Type B pancreatic cell (in vitro differentiated cells): ENCODE measurements at places on chromosomes 7 and 10.

DNA sequence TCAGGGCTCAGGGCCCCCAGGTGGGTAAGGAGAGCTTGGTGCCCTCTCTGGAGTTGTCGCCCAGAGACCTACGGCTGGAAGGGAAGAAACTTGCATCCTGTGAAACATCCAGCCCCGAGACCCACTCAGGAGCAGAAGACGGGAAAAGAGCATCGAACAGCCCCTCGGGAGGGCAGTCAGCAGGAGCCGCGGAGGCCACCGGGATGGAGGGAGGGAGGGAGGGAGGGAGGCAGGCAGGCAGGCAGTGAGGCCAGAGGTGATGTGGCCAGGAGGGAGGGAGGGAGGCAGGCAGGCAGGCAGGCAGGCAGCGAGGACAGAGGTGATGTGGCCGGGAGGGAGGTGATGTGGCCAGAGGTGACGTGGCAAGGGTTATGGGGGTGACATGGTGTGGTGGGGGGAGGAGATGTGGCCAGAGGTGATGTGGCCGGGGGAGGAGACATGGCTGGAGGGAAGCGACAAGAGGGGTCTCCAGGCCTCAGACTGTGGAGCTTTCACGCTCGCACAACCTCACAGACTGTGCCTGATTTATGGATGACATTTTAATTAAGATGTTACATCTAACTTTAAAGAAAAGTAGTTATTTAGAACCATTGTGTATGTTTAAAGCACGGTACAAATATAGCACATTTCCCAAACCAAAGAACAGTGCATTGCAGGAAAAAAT lies 141.1 kb downstream of the DIP2C start:
- DNase-seq = no peak

DNA sequence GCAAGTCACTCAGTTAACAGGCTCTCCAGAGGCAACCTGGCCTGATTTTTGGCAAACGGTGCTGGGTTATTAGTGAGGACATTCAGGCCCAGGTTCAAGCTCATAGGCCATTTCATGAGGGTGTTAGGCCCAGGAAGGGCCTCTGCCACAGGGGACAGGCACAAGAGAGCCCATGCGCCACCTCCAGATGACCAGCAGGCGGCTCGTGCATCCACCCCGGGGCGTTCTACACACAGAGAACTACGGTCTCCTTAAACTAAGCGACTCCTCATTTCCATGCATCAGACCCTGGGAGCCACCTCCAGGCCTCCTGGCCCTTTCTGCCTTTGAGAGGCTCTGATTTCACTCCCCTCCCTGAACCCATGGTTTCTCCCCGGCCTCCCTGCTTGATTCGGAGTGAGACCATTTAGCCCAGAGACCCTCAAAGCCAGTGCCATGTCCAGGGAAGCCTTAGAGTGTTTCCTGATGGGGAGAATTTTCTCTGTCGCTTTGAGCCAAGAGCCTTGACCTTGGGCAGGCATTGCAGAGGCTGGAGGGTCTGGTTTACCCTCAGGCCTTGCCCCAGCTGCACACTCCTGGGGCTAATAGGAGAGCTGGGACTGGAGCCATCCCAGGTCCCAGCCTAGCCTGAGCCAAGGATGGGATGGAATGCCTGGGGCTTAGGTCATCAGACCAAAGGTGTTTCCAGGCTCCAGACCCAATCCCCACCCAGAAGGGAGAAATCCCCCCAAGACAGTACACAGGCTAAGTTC lies 188.0 kb downstream of the GRID1 start:
- DNase-seq = no peak

- no peak for DNase-seq
These were observed 100.2 kb downstream of the GNAT3 start for GRCh38 chr7:80411621-80412020.

GRCh38 chr10:20117471-20117870 lies 301.2 kb downstream of the PLXDC2 start:
- no peak for DNase-seq

DNA sequence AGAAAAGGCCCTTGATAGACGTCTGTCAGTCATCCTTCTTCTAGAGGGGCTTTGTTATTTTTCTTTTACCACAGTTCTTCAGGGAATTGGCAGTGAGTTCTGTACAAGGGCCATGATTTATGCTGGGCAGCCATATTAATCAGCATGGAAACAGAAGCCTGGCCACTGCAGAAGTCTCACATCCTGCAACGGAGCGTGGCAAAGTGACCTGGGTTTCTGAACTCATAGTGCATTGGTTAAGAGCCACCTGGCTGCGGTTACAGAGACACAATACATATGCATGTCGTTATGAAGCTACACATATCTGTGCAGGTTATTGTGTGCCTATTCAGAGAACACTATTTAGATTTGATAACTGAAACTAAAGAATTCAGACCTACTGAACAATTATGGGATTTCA lies 419.4 kb upstream of the CELF2 start:
- no peak for DNase-seq

DNA sequence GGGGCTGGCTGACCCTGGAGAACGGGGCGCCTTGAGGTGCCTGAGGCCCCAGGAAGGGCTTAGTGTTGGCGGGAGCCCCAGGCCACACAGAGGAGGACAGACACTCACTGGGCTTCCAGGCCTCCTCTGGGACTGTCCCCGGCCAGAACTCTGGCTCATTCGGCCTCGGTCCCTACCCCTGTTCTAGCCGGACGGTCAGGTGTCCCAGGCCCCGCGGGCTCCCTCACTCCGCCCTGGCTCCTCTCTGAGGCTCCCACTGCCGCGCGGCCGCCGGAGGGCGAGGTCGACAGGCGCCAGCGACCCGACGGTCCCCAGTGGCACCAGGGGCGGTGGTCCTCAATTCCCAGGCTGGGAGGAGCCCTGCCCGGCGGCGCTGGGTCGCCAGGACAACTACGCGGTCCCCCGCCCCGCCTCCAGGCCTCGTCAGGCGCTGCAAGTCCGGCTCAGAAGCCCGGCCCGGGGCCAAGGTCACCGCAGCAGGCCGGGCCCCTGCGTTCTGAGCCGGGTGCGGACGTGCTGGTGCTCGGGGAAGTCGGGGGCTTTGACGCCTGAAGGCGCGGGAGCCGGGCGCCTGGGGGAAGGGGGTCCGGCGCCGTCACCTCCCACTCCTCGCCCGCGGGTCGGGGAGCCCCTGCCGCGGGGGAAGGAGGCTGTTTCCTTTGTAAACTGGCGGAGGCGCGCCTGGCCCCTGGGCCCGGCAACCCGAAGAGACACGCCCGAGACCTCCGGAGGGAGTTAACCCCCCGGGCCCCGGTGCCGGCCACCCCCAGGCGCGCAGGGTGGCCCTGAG lies 1.1 kb upstream of the PWWP2B start:
- no peak for DNase-seq

- DNase-seq = no peak
These were observed 220.5 kb downstream of the LHFPL3 start for GRCh38 chr7:104548861-104549260.

DNA sequence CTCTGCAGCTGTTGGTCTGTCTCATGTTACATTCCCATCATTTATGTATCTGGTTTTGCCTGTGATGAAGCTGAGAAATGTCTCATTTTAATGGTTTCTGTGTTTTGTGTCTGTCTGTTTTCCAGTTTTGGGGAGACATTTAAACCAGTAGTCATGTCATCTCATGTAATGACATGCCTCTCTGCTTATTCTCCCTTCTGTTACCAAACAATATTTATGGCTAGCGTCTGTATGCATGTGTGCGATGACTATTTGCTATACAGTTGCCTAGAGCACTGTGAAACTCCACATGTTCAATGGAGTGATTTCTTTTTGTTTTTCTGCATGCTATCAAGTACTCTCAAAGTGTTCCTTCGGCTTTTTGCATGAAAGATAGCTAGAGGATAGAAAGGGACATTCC lies 132.0 kb downstream of the ST7 start:
- no peak for DNase-seq

DNA sequence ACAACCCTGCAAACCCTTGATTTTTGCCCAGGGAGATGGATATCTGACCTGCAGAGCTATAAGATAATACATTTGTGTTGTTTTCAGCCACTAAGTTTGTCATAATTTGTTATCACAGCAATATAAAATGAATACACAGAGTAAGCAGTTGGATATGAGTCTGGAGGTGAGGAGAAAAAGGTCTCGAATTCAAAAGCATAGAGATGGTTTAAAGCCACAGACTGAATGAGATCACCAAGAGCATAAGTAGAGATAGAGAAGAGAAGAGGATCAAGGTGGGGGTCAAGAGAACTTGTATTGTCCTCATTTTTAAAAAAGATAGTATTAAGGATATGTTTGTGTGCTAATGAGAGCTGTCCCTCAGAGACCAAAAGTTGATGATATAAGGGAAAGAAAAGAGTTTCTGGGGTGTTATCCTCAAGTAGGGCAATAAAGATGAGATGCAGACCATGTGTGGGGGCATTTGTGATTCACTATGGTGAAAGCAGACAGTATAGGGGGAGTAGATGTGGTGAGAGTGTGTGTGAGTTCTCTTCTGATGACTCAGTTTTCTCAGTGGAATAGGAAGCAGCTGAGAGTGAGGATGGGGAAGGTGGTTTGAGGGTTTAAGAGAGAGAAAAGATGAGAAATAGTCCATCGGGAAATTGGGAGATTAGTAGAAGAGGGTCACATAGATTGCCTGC lies 25.8 kb upstream of the PCGF5 start:
- DNase-seq = no peak

GRCh38 chr10:103095005-103095404 lies 98.1 kb downstream of the NT5C2 start:
- DNase-seq = no peak

- no peak for DNase-seq
These were observed 277.6 kb upstream of the IGFBP3 start for GRCh38 chr7:46198701-46199100.

DNA sequence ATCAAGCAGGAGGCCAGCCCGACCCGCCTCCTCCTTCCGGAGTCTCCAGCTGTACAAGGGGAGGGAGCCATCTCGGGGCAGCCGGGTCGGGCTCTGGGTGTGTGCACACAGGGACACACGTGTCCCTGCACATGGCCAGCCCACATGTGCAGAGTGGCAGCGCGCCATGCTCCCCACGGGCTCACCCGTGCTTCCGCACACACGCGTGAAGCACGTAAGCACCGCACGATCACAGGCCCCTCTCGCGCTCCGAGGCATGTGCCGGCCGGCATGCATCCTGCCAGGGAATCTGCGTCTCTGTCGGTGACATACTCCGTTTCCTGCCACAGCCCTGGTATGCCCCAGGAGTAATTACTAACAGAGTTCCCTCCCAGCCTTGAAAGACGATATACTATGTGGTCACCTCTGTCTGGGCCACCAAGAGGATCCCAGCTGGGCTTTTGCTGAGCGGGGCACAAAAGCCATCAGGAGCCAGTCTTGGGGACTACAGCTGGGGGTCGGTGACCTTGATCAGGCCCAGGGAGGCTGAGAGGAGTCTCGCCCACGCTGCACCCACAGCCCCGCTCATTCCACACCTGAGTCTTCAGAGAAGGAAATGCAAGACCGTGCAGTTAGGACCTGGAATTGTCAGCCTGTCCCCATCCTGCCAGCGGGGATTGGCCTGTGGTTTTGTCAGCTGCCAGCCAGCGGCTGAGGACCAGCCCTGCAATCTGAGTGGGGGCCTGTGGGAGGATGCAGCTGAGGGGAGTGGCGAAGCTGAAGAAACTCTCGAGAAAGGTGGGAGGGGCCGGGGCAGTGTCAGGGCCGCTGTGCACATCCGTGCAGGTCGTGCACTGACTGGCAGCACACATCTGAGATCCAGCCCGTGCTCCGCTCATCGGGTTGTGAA lies 11.0 kb upstream of the LFNG start:
- no peak for DNase-seq

GRCh38 chr7:64630496-64630895 lies 35.4 kb upstream of the ZNF107 start:
- no peak for DNase-seq
